Jurkat, Clone E6-1 (cell line): ENCODE measurements at places on chromosomes 12 and 14.

GRCh38 chr14:89378119-89378518, 38.9 kb downstream of the FOXN3 start:
- DNase-seq, result no peak

DNA sequence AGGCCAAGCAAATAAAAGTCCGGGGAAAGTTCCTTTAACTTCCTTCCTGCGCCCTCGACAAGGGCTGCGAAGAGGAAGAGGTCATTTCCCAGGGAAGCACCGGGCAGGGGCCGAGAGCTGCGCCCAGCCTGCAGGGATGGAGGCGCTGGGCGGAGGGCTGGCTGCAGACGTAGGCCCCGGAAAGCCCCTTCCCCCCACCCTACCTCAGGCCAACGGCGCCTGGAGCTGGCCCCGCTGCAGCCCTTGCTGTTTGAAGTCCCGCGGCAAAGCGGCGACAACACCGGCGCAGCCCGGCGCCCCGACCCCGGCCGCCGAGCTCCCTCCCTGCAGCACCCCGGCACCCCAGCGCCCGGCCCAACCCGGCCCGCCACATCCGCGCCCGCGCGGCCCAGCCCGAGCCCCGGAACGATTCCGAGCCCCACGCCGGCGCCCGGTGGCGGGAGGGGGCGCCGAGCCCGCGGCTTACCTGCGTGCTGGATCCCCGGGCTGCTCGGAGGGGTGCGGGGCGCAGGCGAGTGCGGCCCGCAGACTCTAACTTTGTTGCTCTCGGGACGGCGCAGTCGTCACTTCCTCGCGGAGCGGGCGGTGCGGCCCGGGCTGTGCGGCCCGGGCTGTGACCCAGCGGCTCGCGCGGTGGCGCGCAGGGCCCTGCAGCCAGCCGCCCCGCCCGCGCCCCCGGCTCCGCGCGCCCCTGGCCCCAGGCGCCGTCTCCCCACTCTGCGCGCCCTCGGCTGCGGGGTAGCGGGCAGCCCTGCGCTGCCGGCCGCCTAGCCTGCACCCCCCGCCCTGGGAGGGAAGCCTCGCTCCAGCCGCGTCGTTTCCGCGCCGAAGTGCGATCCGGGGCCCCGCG, 64.8 kb upstream of the PTGR2 start:
- no peak for DNase-seq

DNA sequence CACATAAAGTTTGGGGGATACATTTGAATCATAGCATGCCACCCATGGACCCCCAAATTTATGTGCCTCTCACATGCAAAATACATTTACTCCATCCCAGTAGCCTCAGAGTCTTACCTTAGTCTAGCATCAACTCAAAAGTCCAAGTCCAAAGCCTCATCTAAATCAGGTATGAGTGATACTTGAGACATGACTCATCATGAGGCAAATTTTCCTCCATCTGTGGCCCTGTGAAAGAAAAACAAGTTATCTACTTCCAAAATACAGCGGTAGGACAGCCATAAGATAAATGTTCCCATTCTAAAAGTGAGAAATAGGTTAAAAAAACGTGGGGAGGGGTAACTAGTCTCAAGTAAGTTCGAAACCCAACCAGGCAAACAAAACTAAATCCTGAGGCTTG, 444.2 kb downstream of the SNAPC1 start:
- no peak for DNase-seq

- DNase-seq, result no peak
These were observed 50.3 kb upstream of the SRSF5 start for GRCh38 chr14:69716478-69717187.

DNA sequence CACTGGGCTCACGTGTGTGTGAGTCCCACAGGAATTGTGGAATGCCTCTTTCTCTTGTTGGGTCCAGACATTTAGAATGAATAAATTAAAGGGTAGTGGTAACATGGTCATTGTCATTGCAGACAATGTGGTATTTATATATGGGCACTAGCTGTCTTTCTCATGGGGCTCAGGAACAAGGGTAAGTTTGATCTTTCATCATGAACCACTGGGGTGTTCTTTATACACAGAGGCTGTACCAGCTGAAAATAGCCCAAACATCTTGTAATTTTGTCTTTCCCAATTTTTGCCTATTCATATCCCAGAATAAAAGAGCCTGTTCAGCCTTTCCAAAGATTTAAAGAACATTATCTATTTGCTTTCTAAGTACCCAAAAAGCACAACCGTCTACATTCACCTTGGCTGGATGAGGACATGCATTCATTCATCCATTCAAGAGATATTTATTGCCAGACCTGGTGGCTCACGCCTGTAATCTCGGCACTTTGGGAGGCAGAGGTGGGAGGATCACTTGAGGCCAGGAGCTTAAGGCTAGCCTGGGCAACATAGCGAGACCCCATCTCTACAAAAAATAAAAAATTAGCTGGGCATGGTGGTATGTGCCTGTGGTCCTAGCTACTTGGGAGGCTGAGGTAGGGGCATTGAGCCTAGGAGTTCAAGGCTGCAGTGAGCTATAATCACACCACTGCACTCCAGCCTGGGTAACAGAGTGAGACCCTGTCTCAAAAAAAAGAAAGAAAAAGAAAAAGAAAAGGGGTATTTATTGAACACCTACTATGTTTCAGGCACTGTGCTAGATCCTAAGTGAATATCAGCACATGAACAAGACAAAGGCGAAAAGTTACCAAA, 4.4 kb upstream of the FOS start:
- DNase-seq, result no peak

DNA sequence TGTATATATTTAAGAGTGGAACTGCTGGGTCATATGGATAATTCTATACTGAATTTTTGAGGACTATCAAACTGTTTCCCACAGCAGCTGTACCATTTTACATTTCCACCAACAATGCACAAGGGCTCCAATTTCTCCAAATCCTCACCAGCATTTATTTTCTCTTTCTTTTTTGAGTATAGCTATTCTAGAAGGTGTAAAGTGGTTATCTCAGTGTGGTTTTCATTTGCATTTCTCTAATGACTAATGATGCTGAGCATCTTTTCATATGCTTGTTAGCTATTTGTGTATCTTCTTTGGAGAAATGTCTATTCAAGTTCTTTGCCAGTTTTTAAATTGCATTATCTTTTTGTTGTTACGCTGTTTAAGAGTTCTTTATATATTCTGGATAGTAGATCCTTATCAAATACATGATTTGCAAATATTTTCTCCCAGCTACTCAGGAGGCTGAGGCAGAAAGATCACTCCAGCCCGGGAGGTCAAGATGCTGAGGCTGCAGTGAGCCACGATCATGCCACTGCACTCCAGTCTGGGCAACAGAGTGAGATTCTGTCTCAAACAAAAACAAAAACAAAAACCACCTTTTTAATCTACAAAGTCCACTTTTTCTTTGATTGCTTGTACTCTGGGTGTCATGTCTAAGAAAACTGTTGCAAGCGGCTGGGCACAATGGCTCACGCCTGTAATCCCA, 32.8 kb downstream of the GTF2A1 start:
- no peak for DNase-seq

DNA sequence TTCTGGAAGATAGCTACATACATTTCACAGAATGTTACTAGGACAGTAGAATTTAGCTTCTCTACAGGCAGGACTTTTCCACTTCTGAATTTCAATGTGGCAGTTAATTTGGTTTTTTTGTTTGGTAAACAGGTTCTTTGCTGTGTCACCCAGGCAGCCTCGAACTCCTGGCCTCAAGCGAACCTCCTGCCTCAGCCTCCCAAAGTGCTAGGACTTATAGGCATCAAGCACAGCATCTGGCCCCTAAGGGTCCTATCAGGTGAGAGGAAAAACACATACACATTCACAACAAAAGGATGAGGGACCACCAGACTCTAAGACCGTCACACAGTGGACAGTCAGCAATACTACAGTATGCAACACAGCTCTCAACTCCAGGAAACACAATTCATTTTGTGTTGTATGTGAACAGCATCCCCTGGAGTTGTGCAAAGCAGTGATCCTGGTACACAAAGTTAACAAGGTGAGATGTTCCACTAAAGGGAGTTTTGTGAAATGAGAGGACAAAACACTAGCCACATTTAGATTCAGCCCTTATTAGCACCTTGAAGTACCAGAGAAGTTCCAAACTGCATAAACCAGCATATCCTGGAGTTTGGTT, 6.9 kb downstream of the ATP2B1 start:
- no peak for DNase-seq
